ENCODE measurements at places on chromosomes 11 and 22. TPM values are rescaled to one million over a fixed set of nuclear protein-coding genes. Genes with fewer than 3 reads are reported as not detected.
A peak's percentile ranks its signal among the peaks of the same experiment; 100 is the strongest.

- DNase-seq: no peak
These were observed 991 bp upstream of the OSM start for GRCh38 chr22:30267382-30268302.

- DNase-seq: no peak
These were observed 99.3 kb upstream of the USP47 start for GRCh38 chr11:11742486-11742885.

DNA sequence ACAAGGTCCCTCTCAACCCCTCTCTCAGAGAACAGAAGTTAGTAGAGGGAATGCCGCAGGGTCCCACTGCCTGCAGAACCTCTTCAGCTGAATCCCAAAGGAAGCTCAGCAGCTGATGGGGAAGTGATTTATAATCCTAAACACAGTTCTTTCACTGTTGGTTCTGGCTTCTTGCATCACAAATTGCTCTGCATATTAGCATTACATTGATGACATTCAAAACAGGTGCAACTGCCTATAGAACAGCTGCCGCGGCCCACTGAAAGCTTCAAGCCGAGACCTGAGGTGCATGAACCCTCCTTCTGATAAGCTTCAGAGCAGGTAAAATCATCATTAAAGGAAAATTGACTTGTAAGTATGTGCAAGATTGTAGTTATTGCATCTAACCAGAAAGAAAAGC, 75.2 kb upstream of the KIRREL3 start:
- DNase-seq: no peak

Gene SMTNL1
- total RNA-seq: not detected

Gene PHLDA2
- 3.8 TPM for total RNA-seq

- DNase-seq: no peak
These were observed 825.4 kb upstream of the CNTN5 start for GRCh38 chr11:98195300-98195699.

GRCh38 chr11:5291207-5291838, 10.4 kb downstream of the OR51B4 start:
- DNase-seq: peak; percentile 76

DNA sequence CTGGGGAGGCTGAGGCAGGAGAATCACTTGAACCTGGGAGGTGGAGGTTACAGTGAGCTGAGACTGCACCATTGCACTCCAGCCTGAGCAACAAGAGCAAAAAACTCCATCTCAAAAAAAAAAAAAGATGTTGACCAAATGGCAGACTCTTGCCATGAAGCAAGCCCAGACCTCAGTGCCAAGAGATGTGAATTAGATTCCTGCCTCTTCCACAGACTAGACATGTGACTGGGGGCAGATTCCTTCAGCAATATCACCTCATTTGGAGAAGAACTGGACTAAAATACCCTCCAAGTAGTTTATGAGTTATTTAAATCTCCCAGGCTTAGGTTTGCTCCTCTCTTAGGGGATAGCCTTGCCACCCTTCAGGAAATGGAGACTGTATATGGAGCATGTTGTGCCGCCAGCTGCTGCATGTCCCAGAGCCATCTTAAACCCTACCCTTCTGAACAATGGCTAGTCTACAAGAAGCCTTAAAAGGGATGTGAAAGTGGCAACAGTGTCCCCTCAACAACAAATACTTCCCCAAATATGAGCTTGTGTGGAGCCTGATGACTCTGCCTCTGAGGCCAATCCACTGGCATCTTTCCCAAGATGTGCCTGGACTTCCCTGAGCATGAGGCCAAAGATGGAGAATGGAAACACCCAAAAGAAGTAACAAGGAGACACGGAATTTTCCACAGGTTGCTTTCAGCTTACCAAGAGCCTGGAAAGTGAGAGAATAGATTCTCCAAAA, 763 bp upstream of the MS4A7 start:
- DNase-seq: peak; percentile 46

- no peak for DNase-seq
These were observed 14.7 kb downstream of the UBTFL1 start for GRCh38 chr11:90100431-90100830.

Gene CHADL
- 1.2 TPM for total RNA-seq

DNA sequence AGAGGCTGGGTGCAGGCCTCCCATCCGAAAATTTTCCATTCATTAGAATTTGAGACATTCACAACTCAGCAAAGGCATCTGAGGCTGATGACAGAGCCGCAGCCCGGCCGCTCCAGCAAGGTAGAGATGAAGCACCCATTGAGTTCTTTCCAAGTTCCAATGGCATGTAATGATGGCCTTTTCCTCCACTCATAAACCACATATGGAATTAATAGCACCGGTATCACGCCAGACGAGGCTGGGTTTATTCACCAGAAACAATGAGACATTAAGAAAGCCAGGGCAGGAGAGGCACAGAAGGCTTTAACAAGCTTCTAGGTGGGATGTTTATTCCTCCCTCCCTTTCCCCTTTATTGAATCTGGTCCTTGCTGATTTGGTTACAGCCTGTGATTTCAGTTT, 534.4 kb downstream of the MN1 start:
- DNase-seq: no peak

Gene RSF1
- 36.9 TPM for total RNA-seq

DNA sequence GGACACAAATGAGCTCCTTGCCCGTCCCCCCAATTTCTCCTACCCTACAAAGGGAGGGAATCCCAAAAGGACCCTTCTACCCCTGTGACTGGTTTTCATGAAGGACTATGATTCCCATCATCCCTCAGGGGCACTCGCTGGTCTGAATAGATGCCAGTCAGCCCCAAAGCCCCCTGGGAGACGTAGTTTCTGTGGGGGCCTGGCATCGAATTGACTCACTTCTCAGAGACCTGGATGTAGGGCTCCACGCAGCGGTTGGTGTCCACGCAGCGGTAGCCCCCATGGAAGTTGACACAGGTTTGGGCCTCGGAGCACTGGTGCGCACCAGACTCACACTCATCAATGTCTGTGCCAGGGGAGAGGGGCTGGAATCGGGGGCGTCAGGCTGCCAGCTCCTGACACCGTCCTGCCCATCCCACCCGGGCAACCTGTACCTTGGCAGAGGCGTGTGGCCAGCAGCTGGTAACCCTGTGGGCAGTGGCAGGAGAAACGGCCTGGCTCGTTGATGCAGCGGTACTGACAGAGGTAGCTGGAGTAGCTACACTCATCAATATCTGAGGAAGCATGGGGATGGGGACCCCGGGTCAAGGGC, 4.4 kb downstream of the EFEMP2 start:
- DNase-seq: peak; percentile 79

- DNase-seq: no peak
These were observed 3.9 kb downstream of the MFNG start for GRCh38 chr22:37482244-37482643.

- no peak for DNase-seq
These were observed 164.5 kb upstream of the POU2AF2 start for GRCh38 chr11:111081021-111081511.

- DNase-seq: peak; percentile 50
These were observed 27.2 kb downstream of the GNB1L start for GRCh38 chr22:19827341-19828034.

Gene OR8G5
- total RNA-seq: not detected

DNA sequence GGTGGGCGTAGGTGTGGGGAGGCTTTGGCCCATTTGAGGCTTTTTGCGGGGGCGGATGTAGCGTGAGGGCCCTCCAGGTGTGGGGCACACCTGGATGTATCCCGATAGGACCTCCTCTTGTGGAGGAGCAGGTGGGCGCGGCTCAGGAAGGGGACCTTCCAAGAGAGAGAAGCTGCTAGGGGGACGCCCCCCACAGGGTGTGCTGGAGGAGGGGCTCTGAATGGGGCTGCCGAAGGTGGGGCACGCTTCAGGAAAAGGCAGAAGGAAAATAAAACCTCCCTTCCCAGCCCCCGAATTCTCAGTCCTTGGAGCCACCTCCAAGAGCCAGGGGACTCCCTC, 621 bp downstream of the SGSM1 start:
- no peak for DNase-seq

Gene MIAT
- total RNA-seq: 1.8 TPM

- peak; percentile 94 for DNase-seq
These were observed 15.5 kb downstream of the OTUB1 start for GRCh38 chr11:64001484-64002420.

Gene KREMEN1
- 6.5 TPM for total RNA-seq

- DNase-seq: no peak
These were observed 52.8 kb downstream of the CCDC81 start for GRCh38 chr11:86427441-86427840.

Gene TMEM151A
- 0.36 TPM for total RNA-seq

GRCh38 chr22:44691796-44692661, 10.0 kb upstream of the PRR5 start:
- peak; percentile 34 for DNase-seq

DNA sequence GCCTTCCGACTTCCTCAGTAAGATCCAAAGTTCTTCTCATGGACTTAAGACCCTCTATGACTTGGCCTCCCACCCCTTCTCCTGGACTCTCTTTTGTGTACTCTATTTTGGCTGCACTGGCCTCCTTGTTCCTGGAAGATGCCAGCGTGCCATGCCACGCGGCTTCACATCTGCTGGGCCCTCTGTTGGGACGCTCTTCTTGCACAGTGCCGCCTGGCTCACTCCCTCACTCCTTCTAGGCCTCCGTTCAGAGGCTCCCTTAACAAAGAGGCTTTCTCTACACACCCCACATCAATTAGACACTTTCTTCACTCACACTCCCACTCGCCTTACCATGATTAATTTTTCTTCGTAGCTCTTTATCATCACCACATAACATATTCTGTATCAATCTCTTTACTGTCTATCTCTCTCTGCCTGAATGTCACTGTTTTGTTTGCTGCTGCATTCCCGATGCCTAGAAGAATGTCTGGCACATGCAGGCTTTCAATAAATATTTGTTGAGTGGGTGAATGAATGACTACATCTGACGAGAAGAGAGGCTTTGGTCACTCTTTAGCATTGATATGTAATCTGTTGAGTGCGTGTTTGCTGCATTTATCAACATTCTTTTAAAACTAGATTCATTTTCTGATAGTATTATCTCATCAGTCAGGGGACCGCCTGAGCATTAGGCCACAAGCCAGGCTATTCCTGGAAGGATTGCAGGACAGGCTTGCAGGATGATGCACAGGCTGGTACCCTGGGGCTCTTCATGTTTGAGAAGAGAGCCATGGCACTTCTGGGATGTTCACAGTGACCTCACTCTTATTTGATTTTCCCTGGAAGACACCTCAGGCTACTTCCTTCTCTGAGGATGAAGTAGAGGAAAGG, 60.6 kb upstream of the AMPD3 start:
- DNase-seq: peak; percentile 70

- DNase-seq: no peak
These were observed 931.5 kb upstream of the FAT3 start for GRCh38 chr11:91293119-91293518.

DNA sequence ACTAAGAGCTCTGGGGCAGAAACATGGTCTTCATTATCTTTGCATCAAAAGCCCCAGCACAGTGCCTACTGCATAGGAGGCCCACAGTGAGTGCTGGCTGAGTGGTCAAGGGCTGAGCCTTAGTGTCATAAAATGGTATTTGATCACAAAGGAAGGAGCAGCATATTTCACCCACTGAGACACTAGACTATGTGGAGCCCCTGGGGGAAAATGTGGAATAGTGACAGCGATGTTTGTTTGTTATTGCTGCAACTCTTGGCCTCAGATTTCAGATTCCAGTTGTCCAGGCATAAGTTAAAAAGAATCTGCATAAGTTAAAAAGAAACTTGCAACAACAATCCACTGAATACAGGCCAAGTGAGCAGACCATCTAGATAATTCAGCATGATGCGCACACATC, 7.0 kb downstream of the KIRREL3 start:
- no peak for DNase-seq

- DNase-seq: peak; percentile 64
These were observed 162.3 kb downstream of the TRIM29 start for GRCh38 chr11:119975561-119976152.

DNA sequence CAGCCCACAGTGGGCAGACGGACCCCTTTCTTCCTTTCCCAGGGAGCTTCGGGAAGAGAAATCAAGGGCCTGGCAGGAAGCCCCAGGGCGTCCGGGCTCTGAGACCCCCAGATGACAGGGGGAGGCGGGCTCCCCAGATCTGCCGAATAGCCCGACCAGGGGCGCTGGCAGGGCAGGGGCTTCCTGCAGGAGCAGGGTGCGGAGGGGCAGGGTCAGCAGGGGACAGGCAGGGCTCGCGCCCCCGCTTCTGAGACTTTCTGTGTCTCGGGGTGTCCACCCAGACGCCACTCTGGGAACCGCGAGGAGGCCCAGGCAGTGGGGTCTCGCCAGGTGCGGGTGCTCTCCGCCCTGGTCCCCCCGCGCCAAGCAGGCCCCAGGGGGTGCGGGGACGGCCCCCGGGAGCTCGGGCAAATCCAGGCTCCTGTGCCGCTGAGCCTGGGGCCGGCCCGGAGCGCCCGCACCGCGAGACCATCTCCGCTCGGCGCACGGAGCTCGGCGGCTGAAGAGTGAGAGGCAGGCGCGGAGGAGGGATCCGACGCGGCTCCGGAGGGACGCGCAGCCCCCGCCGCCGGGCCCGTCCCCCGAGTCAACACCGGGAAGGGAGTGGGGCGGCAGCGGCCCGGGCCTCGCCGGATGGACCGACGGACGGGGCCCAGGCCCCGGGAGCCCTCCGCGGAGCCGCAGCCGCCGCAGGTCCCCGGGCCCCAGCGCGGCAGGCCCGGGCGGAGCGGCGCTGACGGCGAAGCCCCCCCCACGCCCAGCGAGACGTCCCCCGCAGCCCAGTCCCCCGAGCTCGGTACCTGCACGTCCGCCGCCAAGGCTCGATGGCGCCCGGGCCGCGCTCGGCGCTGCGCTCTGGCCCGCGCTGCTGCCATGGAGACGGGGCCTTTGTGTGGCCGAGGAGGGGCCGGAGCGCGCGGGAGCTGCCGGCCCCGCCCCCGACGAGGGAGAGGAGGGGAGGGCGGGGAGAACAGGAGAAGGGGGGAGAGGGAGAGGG, at the start of gene PLXNB2:
Gene PLXNB2, minus strand, starts transcription at position 894 of the 997 bp plus-strand sequence. CDS start 17,062 bp downstream, outside the sequence.
- peak; percentile 97 for DNase-seq

Gene SSTR3
- not detected for total RNA-seq

Gene LARGE1
- total RNA-seq: 22.8 TPM

- DNase-seq: peak; percentile 73
These were observed 5.0 kb upstream of the SOX10 start for GRCh38 chr22:37989146-37990045.

Gene C22orf42
- total RNA-seq: not detected
